ENCODE measurements at places on chromosomes 4 and X.

- DNase-seq: no peak
These were observed 83.7 kb downstream of the PCYT1B start for GRCh38 chrX:24563291-24564010.

DNA sequence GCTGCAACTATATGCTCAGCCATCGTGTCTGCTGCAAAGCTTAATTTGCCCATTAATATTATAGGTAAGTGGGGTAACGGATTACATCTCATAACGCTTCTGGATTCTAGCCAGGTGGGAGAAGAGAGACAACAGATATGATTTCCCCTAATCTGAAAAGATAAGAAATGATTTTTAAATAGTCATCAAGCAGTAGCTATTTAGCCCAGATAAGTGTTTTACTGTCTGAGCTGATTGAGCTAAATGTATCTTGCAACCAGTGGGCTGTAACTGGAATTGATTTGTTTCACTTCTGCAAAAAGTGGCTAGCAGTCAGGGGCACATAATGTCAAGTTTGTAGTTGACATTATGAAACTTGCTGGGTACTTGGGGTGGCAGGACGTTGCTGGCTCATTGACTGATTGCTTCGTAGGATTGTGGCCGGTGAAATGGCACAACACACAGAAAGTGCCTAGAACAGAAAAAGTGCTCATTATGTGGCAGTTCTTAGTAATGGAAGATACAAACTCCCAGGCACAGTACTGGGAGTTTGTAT is 18.5 kb downstream of the LAP3 start:
- DNase-seq: no peak

GRCh38 chrX:68915778-68916177 is 87.0 kb downstream of the EFNB1 start:
- no peak for DNase-seq

- no peak for DNase-seq
These were observed 63.8 kb downstream of the CORIN start for GRCh38 chr4:47774079-47774478.

DNA sequence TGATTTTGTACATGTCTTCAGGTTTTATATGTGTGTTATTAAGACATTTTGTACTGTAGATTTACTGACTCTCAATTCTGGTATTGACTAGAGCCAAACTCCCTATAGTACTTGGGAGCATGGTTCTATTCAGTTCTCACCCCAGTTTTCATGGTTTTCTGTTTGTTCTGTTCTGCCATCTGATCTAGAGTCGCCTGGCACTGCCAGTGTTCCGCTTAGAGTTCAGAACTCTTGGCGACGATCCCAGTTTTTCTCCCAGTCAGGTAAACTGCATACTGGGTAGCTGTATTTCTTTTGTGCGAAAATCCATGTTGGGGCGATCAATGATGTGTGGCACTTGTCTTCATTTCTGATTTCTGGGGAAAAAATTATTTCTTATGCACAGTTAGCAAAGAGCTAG is 78.0 kb downstream of the PHOX2B start:
- DNase-seq: no peak

DNA sequence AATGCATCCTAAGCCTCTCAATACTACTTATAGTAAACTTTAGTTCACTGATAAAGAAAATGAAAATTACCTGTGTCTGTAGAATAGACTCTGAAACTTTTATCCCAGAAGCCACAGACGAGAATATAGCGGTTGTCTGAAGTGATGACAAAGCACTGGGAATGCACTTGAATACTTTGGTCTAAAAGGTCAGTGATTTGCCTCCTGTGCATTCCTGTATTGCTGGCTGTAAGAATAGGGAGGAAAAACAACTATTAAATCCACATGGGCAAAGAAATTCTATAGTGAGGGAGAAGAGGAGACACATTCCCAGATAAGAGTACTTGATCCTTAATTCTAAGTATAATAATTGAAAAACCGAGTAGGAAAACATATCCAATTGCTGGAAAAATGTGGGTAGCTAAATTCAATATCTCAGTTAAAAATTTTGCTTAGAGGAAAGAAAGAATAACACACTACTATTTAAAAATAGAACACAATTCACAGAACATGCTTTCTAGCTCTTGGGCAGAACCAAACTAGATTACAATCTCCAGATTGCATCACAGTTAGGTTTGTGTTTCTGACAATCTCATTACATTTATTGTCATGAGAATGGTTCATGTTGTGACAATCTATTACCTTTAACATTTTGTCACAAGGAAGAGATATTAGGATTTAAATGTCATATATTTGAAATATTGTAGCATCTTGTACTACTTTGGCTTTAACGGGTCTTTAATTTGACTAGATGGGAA is 232.1 kb downstream of the DCLK2 start:
- DNase-seq: no peak

DNA sequence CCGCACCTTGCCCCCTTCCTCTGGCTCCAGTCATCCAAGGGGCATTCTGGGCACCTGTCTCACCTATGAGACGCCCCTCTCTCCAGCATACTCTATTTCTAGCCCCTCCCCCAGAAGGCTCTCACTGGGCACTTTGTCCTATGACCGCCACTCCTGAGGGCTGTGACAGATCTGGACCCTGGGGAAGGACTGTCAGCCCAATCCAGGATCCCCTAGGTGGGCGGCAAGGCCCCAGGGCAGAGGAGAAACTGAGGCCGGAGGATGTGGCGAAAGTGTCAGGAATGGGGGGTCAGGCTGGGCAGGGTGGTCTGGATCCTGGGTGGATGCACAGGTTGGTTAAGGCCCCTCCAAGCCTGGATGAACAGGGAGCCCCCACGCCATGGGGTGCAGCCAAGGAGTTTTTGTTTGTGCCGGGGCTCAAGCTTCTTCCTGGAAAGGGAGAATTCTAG is 16.2 kb upstream of the NAT8L start:
- no peak for DNase-seq

- DNase-seq: no peak
These were observed 125.7 kb downstream of the ZC4H2 start for GRCh38 chrX:64850371-64851082.

- no peak for DNase-seq
These were observed 763 bp downstream of the USP38 start for GRCh38 chr4:143185253-143186107.

- DNase-seq: no peak
These were observed 12.5 kb upstream of the SEL1L3 start for GRCh38 chr4:25875281-25875745.
